ENCODE measurements at places on chromosomes 5 and 9. TPM values are rescaled to one million over a fixed set of nuclear protein-coding genes. Genes with fewer than 3 reads are reported as not detected.

Gene CARD9
- 5.9 TPM for total RNA-seq

DNA sequence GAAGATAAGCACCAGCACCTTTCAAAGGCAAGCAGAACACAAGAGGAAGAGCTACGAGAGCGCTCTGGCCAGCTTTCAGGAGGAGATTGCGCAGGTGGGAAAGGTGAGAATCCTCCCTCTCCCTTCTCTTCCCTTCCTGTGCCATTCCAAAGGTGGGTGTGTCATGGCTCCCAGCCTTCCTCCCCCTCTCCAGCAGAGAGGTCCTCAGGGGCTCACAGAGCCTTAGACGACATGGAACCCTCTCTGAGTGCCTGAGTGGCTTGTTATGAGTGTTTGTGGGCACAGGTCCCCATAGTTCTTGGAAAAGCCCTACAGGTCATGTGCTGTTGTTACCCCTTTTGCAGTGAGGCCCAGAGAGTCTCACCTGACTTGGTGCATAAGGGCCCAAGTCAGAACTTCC lies 5.8 kb downstream of the CCDC180 start:
- DNase-seq = no peak

Gene FOXD4
- 1.1 TPM for total RNA-seq

Gene SH3GL2
- 261 TPM for total RNA-seq

DNA sequence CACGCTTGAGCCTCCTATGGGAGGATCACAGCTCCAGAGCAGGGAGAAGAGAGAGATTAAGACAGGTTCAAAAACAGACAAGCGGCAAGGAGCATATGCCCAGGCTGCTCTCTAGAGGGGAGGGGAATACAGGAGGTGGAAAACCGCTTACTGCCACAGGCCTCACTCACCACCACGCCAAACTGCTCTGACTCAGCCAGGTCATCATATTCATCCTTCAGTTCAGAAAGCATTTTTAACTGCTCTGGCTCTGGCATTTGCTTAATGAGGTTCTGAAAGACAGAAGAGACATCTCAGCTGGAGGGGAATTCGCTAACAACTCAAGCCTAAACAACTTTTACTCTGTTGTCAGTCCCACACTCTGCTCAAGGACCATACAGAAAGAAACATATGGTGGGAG lies 40.1 kb downstream of the PCDHGC5 start:
- no peak for DNase-seq

Gene SV2C
- total RNA-seq = 14.1 TPM

Gene NUTM2G
- not detected for total RNA-seq

- DNase-seq = no peak
Measured at GRCh38 chr9:123586275-123586674, 230.3 kb downstream of the CRB2 start.

DNA sequence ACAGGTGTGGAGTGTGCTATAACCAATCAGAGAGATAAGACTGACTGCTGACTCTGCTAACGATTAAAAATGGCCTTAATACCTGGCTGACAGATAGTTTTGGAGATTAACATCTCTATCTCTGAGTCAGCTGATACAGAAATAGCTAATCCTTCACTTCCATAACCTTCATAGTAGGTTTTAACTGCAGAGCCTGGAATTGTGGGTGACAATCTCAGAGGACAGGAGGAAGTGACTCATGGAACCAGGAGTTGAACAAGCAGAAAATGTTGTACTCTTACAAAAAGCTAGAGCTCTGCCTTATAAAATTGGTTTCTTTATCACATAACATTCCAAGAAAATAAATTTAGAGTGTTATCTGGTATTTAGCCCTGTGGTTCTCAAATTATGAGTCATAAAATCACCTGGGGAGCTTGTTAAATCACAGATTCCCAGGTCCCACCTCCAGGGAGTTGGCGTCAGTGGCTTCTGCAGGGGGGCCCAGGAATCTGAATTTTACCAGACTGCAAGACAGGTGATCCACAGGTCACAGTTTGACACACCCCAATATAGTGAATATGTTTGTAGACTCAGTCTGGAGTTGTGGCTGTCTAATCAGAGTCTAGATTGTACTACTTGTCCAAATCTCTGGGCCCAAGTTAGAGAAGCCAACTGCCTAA lies 44.4 kb upstream of the AFAP1L1 start:
- DNase-seq = no peak

Gene PCDHA8
- total RNA-seq = 6.3 TPM

- no peak for DNase-seq
Measured at GRCh38 chr9:75148561-75148960, 60.2 kb downstream of the OSTF1 start.

Gene ZNF483
- total RNA-seq = 212 TPM

- no peak for DNase-seq
Measured at GRCh38 chr5:137635521-137635921, 100.4 kb downstream of the KLHL3 start.

Gene FCN1
- total RNA-seq = not detected

DNA sequence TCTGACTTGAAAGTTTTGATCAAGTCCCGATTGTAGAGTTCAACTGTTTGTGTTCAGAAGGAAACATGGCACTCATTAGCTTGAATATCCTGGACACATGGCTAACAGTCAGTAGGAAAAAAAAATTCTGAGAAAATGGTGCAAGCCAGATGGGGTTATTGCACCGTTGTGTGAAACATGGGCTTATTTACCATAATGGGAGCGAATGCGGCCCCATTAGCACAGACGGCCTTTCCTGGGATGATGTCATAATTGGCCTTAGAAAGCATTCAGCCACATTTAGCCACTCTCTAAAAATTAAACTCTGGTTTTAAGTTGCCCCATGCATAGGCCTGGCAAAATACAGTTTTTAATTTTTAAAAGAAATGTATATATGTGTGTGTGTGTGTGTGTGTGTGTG lies 112.1 kb downstream of the IRX2 start:
- DNase-seq = no peak

Gene RANBP17
- total RNA-seq = 18.4 TPM

Gene MYMK
- not detected for total RNA-seq

Gene SLC28A3
- not detected for total RNA-seq

GRCh38 chr9:120416781-120417427 lies 163.1 kb downstream of the CDK5RAP2 start:
- DNase-seq = no peak

Gene ARID3C
- total RNA-seq = not detected

GRCh38 chr9:122819791-122820489 lies 8.4 kb downstream of the PDCL start:
- no peak for DNase-seq

Data from dorsolateral prefrontal cortex (tissue), 122 donors.